NCI-H146 (cell line): ENCODE measurements at places on chromosomes 7 and 10.

DNA sequence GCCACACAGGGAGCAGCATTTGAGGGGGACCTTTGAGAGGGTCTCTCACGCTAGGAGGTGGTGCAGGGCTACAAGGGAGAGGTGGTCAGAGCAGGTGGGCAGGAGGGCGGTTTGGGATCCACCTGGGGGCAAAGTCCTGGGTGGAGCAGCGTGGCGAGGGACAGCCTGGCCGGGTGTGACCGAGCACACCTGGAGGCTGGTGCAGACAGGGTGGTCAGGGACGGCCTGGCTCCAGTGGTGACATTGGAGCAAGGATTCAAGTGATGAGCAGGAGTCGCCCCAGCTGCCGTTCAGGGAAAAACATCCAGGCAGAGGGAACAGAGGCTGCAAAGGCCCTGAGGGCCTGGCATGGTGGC is 36.0 kb downstream of the CLIP2 start:
- DNase-seq = no peak

DNA sequence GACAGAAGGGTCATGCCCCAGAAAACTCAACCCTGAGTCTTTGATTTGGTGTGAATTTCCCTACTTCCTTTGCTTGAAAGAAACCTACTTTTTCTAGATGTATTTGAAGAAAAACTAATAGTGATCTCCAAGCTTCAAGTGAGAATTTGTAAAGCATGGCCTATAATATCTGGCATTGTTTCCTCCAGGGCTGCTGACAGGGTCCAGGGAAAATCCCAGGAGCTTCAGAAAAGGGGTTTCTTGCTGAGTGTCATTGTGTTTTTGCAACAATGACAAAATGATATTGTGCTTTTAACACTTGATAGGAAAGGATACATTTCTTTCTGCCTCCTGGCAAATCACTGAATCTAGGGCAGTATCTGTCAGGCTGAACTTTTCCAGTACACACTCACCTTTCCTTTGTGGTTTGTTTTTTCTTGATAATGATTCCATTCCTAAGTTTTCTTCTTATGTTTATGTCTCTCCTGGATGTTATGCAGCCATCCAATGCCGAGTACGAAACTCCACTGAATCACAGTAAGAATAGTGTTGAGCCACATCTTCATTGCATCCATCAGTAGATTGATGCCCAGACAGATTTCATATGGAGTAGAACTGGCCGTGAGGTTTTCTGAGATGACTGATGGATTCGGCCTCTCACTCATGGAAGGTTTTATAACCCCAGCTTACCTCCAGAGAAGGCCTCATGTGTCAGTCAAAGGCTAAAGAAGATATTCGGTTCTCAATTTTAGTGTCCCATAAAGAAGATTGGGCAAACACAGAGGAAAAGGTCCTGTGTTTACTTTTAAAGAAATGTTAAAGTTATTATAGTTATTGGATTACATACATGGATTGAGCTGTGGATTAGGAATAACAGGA is 76.9 kb upstream of the STEAP1B start:
- DNase-seq = no peak

GRCh38 chr10:6062101-6062771 is at the start of gene IL2RA:
TSS of gene IL2RA (minus strand) at chr10:6062367. CDS start at chr10:6062151, 216 bp downstream.
- no peak for DNase-seq

DNA sequence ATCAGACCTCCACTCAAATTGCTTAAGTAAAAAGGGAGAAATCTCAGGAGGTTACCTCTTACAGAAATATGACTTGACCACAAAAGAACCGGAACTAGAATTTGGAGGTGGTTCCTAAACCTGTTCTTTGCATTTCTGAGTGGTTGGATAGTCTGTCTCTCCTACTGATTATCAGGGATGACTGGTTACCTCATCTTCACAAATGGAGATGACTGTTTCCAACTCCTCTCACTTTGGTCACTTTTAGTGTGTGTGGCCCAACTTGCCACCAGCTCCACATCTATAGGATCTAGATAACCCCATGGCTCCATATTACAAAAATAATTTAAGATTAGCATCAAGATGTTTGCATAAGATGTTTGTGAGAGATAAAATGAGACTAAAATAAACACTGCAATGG is 95.5 kb downstream of the CCDC71L start:
- no peak for DNase-seq

DNA sequence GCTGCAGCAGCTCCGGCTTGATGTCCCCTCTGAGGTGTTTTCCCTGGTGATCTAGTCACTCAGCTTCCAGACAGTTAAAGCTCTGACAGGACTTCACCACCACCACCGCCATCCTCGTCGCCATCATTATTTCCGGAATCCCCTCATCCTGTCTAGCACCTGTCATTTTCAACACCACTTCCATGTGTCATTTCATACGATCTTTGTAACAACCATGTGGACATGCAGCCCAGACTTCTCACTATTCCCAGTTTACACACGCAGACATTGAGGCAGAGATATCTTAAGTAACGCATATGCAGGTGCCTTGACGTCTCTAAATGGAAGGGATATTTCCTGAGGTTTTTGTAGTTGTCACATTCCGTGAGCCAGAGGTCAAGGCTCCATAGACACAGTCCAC is 530.6 kb upstream of the FOXK1 start:
- no peak for DNase-seq

- DNase-seq = no peak
These were observed 96.8 kb upstream of the PHYHIPL start for GRCh38 chr10:59079386-59080226.

DNA sequence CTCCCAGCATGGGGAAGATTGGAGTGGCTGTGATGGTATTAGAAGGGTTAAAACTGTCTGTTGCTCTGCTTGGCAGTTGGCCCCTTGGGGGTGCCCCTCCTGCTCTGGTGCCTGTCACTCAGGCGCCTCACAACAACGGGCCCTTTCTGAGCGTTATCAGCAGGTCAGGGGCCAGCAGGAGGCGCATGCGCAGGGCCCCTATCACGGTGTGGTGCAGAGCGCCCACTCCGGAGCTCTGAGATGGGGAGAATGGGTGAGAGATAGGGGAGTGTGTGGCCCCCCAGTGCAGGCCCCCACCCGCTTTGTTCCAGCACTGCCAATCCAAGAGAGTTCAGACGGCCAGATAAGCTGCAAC is 24.8 kb downstream of the GBX1 start:
- DNase-seq = no peak

DNA sequence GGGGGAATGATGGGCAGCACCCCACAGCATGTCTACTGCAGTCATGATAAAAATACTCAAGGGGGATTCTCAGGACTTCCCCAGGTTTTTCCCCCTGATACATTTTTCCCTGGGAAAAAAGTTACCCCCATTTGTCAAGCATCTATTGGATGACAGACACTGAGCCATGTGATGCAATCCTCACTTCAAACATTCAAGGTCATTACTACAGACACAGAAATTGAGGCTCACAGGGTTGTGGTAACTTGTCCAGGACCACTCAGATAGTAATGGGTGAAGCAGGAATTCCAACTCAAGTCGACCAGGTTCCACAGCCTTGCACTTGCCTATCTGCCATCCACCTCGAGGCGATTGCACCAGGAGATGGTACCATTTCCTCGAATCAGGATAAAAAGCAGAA is 31.7 kb downstream of the PPP1R3C start:
- DNase-seq = no peak

GRCh38 chr7:157432541-157432956 is 95.7 kb downstream of the DNAJB6 start:
- peak; percentile 86 for DNase-seq

GRCh38 chr7:46534664-46535588 is 613.9 kb upstream of the IGFBP3 start:
- no peak for DNase-seq

DNA sequence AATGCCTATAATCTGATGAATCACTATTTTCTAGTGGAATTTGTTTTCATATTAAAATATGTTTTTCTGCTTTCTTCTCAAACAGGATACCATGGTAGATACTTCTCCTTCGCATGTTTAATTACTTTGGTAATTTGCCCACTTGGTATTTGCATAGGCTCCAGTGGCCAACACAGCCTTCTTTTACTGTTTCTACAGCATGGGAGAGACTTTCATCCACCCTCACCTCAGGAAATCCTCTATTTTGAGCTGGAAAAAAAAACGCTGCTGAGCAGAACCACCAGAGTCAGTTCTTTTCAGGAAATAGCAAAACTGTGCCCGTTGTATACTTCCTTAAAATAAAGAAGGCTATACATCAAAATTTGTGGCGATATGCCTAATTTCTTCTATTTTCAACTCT is 213.3 kb downstream of the MDFIC start:
- no peak for DNase-seq

GRCh38 chr7:56081626-56082340 is 11.0 kb downstream of the PHKG1 start:
- no peak for DNase-seq

DNA sequence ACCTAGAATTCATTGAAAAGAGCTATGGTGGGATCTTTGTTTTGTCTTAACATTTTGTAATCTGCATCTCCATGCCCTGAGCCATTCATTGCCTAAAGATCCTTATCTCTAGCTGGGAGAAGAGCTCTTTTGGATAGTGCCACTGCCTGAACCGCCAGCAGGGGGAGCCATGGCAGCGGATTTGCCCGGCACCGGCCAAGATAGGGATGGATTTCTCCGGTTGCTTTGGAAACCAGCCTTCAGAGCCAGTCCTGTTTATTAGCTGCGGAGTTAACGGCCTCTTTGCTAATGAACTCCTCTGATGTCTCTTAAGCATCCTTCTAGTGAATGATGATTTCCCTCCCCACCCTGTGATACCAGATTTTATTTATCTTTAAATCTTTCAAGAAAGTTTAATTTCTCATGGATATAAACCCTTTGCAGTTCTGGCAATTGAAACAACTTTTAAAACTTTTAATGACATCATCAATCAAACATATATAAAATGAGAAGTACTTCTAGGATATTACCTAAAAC is 58.2 kb upstream of the LYZL2 start:
- peak; percentile 31 for DNase-seq

DNA sequence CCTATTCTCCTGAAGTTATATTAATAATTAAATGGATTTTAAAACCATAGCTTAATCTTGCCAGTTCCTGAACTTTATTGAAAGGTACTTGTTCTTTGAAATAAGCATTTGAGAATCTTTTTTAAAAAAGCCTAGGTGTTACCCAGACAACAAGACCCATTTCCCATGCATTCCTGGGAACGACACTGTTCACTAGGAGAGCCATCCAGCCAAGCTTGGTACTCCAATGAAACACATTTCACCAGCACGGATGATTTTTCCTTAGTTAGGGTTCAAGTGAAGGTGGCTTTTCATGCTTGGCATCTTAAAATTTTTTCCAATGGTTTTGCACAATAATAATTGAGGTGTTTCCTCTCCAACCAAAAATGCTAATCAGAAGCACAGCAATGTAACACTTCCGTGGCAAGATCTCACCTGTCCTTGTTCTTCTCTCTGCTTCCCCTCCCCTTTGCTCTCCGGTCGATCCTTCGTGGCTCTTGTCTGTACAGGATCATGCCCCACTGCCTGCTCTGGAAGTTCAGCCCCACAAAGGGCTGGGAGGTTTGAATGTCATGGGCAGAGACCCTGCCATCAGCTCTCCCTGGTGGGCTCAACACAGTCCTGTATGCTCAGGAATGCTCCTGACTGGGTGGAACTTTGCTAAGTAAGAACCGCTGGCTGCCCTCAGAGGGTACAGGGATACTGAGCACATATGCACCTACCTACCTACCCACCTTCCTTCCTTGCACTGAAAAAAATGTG is 69.7 kb upstream of the AQP1 start:
- DNase-seq = no peak

GRCh38 chr10:127899766-127900387 is 7.0 kb upstream of the PTPRE start:
- DNase-seq = no peak

- no peak for DNase-seq
These were observed 667.6 kb upstream of the FOXK1 start for GRCh38 chr7:4014346-4015050.

DNA sequence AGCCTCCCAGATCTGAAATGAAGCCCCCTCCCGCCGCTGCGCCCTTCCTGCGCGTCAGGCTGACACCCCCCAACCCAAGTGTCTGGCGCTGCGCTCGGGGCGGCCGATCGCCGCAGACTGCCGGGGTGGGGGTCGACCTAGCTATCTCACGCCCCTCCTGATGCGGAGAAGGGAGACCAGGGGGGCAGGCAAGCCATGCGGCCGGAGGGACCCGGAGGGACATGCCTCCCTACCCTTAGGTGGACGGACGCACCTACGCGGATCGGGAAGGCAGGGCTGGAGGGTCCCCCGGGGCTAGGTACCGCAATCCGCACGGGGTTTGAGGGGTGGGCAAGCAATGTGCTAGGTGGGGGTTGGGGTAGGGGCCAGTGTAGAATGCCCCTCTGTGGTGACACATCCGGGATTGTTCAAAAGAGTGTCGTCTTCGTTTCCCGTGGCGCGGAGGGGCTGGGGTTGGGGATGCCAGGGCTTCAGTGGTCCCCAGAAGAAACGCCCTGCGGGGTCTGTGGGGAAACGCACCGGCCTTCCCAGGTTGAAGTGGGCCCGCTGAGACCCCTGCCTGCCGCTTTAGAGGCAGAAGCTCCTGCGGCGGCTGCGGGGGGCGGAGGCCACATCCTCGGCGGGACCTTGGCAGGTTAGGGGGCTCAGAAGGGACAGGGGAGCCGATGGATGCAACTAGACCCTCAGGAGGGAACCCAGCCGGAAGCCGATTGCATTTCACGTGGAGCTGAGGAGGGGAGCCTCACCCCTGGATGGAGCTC is 913 bp downstream of the ADCYAP1R1 start:
- no peak for DNase-seq

GRCh38 chr7:148434181-148434757 is 156.3 kb upstream of the C7orf33 start:
- DNase-seq = no peak

DNA sequence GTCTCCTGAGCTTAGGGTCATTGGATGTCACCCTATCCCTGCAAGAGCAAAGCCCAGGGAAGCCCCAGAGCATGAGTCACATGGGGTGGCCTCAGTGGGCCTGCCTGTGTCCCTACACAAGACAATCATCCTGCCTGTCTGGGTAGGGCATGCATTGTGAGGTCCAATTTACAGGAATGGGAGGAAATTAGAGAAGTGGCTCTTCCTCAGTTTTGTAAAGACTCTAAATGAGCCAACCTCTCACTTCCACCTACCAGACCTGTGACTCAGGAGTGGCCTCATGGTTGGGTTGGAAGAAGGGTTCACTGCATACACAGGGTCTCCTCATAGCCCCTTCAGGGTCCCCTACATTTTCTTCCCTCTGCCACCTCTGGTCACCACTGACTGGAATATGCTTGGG is 43.6 kb upstream of the SMNDC1 start:
- no peak for DNase-seq

GRCh38 chr7:96349572-96349971 is 27.7 kb upstream of the SLC25A13 start:
- no peak for DNase-seq

DNA sequence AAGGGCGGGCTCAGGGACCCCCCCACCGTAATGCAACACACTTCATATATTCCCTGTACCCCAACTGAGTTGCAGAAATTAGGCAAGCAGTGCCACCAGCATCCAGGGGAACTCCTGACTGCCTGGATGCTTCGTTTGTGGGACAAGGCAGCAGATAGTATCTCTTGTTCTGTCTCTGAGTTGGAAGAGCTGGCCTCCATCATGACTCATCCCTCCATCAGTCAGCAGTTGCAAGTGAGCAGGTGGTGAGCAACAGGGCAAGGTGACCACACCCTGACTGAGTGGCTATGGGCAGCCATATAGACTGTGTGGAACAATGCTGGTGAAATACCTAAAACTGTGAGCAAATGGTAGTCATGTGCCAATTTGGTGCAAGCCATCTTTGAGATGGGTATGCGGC is 22.8 kb upstream of the ADAMTS14 start:
- no peak for DNase-seq

GRCh38 chr10:33026422-33026821 is 68.4 kb upstream of the ITGB1 start:
- DNase-seq = no peak
